ENCODE measurements at places on chromosomes 7 and 10.
A peak's percentile ranks its signal among the peaks of the same experiment; 100 is the strongest.

- no peak for DNase-seq
Observed at GRCh38 chr7:105512415-105512814, 9.7 kb downstream of the PUS7 start.

- no peak for DNase-seq
Observed at GRCh38 chr10:6176691-6177231, 26.0 kb upstream of the PFKFB3 start.

GRCh38 chr7:2521341-2521745 is 1.8 kb downstream of the LFNG start:
- DNase-seq, result peak; percentile 49

GRCh38 chr7:83614112-83614511 is 34.8 kb downstream of the SEMA3E start:
- DNase-seq, result no peak

- DNase-seq, result no peak
Observed at GRCh38 chr7:102469972-102470825, 5.4 kb downstream of the LRWD1 start.

- no peak for DNase-seq
Observed at GRCh38 chr7:69654849-69655707, 56.8 kb downstream of the AUTS2 start.

GRCh38 chr7:93178213-93178612 is 30.0 kb upstream of the SAMD9L start:
- DNase-seq, result no peak

DNA sequence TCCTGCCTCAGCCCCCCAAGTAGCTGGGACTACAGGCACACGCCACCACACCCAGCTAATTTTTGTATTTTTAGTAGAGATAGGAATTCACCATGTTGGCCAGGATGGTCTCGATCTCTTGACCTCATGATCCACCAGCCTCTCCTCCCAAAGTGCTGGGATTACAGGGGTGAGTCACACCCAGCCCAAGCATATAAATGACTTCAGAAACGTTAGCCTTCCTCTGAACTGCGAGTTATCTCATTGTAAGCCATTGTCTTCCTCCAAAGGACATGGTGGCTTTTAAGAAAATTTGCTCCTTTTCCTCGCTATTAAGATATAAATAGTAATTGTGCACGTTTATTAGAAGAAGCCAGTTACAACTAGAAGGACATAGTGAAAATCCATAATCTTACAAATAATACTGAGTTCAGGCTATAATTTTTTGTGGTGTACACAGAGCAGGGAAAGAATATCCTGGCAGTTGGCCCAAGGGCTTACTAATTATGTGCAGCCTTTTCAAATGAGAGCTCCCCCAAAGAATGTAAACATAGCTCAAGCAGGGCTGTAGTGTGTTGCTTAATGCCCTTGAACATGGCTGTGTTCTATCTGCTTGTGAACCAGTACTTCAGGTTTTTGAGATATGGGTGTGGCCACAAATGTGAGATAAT is 495.8 kb downstream of the PARD3 start:
- no peak for DNase-seq

DNA sequence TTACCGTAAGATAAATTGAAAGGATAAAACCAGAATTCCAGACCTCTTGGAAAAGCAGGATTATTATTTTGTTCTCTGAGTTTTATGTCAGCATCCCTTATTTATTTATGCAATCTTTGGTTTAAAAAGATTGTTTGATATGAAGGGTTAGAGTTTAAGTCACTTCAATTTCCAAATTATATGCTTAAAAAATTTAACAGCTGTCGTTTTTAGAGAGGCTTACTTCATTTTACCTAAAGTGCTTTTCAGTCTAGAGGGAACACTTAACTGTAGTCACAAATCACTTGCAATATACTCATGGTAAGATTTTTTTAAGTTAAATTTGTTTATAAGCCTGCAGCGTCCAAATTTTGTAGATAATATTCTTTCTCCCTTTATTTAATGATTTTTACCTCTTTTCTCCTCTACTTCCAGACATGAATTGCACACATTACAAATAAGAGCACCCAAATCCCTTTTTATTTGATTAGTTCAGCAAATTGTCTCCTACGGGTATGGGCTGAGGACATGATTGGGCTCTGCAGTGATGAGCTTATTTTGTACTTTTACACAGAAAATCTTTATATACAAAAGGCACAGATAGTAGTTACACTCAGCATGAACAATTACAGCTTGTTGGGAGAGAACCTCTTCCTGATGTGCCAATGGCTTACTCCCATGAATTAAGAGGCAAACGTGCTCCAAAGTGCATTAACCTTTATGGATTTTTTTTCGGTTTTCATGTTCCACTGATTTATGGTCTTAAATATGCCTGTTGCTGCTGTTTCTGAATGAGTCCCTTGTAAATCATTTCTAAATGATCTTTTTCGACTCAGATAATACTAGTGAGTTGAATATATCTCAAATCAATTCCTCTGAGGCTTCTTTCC is 319.3 kb upstream of the LRGUK start:
- DNase-seq, result no peak

GRCh38 chr7:132965951-132966350 is 115.9 kb downstream of the CHCHD3 start:
- no peak for DNase-seq

DNA sequence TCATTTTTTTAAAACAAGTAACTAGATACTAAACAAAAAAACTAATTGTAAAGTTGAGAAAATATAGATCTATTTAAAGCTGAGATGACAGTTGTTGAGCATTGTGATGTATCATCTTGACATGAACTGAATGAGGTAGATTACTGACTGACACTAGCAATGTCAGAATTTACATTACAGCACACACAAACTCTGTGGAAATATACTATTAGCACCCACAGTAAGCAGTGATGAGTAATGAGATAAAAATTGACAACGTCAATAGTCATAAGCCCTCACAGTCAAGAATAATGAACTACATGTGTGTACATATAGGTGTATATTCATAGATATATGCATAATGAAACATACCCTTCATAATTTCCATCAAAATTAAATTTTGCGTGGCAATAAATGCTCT is 368.4 kb downstream of the TFEC start:
- no peak for DNase-seq

DNA sequence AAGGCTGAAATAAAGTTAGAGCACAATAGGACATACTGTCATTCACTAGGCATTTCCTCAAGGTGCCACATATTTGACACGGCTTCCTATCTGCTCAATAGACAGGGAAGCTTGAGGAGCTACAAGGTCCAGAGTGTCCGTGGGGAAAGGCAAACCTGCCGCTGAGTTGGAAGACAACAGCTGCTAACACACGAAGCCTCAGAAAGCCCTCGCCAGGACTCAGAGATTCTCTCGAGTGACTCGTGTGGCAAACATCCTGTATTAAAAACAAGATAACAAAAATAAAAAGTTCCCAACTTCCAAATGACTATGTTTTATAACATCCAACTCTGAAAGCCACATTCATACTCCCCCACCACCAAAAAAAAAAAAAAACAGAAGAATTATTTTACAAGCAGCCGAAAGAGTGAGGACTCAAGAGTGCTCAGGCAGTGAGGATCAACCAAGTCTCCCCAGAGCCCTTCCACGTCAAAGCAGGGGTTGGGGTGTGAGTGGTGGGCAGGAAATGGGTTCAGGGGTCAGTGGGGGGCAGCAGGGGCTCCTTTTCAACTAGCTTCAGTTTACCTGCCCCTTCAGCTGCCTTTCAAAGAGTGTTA is 67.6 kb downstream of the STK17A start:
- DNase-seq, result no peak

GRCh38 chr7:140229101-140229525 is 52.3 kb upstream of the KDM7A start:
- no peak for DNase-seq

- DNase-seq, result no peak
Observed at GRCh38 chr7:46291050-46291438, 370.0 kb upstream of the IGFBP3 start.

- no peak for DNase-seq
Observed at GRCh38 chr10:51928162-51928561, 228.8 kb upstream of the CSTF2T start.

DNA sequence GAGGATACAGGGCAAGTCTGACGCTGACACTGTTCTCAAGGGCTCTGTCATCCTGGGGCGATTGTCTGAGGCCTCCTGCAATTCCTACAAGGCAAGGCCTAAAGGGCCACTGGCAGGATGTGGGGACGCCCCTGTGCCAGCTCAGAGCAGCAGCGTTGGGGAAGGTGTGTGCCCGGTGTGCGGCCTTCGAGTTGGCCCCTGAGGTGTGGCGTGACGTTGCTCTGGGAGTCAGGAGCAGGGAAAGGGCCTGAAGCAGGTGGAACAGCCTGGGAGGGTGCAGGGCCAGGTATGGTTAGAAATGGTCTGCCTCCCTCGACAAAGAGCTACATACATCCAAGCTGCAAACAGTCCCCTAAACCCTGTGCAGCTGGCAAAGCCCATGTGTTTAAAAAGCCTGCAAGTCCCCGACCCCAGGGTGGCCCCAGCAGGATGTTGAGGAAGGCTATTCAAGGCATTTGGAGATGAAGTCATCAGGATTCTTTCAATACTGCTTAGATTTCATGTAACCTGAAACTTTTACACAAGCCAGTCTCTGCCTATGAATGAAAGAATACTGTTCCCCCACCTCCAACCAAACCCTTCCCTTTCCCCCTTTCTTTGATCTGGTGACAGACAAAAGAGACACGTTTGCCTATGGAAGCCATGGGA is 142.5 kb upstream of the TNS3 start:
- no peak for DNase-seq

DNA sequence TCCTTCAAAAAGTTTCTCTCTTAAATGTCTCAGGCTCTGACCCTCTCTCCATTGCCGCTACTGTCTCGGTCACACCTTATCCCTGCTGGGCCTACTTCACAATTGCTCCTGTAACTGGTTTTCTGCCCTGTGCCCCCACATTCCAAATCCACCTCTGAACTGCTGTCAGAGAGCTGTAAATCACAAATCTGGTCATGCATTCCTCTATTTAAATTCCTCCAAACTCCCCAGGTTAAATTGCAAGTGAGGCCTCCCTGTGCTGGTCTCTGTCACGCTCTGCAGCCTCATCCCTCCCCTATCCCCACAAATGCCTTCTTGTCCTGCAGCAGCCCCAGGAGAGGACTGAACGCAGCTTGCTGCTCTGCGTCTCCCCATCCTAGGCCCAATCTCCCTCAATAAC is 40.4 kb upstream of the CDCA7L start:
- DNase-seq, result no peak

DNA sequence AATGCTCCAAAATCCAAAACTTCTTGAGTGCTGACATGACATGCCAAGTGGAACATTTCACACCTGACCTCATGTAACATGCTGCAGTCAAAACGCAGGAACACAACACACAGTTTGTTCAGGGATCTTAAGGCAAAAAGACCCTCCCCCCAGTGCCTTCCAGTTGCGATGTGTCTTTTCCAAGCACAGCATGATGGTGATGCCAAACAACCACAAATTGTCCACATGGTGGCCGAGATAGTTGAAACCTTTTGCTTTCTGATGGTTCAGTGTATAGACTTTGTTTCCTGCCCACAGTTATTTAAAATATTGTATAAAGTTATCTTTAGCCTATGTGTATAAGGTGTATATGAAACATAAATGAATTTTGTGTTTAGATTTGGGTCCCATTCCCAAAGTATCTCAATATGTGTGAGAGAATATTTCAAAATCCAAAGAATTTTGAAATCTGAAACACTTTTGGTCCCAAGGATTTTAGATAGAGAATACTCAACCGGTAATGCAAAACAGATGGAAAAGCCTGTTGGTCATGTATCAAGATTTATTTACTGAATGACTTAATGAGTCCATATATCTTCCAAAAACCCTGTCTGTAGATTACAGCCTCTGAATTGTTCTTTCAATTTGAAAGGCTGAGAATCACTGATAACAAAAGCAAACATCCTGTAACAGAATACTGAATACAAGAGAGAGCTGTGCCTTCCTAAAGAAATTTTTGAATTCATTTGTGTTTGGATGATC is 93.4 kb upstream of the OIT3 start:
- no peak for DNase-seq

- DNase-seq, result no peak
Observed at GRCh38 chr7:152108359-152108758, 82.9 kb downstream of the GALNT11 start.

- no peak for DNase-seq
Observed at GRCh38 chr7:51640841-51641240, 324.2 kb upstream of the COBL start.

DNA sequence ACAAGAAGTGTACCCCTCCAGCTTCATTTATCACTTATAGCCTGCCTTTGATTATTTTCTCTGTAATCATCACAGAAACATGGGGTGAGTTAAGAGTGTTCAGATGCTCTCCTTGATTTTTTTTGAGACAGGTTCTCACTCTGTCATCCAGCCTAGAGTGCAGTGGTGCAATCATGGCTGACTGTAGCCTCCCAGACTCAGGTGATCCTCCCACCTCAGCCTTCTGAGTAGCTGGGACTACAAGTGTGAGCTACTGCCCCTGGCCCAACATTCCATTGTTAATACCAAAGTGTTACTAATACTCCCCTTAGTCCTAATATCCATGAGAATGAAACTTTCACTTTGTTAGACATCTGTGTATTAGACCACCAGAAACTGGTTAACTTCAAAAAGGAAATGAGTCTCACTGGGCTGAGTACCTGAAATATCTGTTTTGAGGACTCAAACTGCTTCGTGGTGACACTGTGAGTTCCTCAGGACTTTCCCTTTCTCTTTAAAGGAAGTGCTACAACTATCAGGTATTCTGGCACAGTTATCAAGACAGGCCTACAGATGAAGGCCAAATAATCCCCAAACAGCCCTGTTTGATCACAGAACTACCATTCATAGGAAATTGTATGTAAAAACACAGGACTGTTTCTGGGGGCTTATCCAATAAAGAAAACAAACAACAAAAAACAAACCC is 20.5 kb upstream of the CFAP70 start:
- peak; percentile 10 for DNase-seq

- DNase-seq, result peak; percentile 41
Observed at GRCh38 chr7:117715784-117716445, 157.3 kb downstream of the CTTNBP2 start.

DNA sequence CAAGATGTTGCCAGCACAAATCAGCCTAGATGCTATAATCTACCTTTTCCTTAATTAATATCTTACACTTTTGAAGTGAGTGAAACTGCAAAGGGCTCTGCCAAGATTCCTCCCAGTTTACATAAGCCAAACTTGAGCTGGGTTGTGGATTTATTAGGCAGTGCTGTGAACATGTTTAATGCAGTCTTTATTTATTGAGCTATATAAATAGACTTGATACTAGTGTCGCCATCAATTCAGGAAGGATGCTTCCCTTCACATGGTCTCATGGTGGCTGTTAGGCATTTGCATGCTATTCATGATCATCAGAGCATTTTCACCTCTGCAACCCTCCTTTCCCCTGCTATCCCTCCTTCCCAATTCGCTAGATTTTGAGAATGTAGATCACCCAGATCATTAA is 40.2 kb downstream of the PLEKHS1 start:
- DNase-seq, result no peak

- DNase-seq, result no peak
Observed at GRCh38 chr10:132146271-132146671, 40.5 kb upstream of the DPYSL4 start.

- no peak for DNase-seq
Observed at GRCh38 chr10:49360271-49361177, 35.4 kb downstream of the DRGX start.

All from activated CD4-positive, alpha-beta T cell treated with anti-CD3 and anti-CD28 coated beads, Interleukin-2, amount 50 U/mL, for 16 hours (primary cell).